Breast epithelium (tissue), 4 donors: ENCODE measurements at places on chromosomes 12 and 14.

- H3K4me1 ChIP-seq = peaks cover 4% of the 10 kb centered on the region
- H3K4me3 ChIP-seq = no peak overlapping the region
- H3K27ac ChIP-seq = no peak overlapping the region
- no peaks in the 10 kb centered on the region for H3K36me3 ChIP-seq
- no peaks in the 10 kb centered on the region for H3K27me3 ChIP-seq
- no peak for DNase-seq
Measured at GRCh38 chr14:105502446-105503295, 11.6 kb downstream of the TEDC1 start.

- no peaks in the 10 kb centered on the region for H3K27me3 ChIP-seq
- H3K36me3 ChIP-seq = no peaks in the 10 kb centered on the region
- H3K4me3 ChIP-seq = no peak overlapping the region
- peak; percentile 57 for DNase-seq
- H3K27ac ChIP-seq = no peak overlapping the region
Measured at GRCh38 chr12:5076761-5077160, 33.1 kb downstream of the KCNA5 start.

- no peaks in the 10 kb centered on the region for H3K36me3 ChIP-seq
- H3K27ac ChIP-seq = no peak overlapping the region
- H3K4me1 ChIP-seq = no peaks in the 10 kb centered on the region
- no peak for DNase-seq
- no peak overlapping the region for H3K4me3 ChIP-seq
- no peaks in the 10 kb centered on the region for H3K27me3 ChIP-seq
Measured at GRCh38 chr14:105336477-105337287, 22.1 kb downstream of the PACS2 start.

DNA sequence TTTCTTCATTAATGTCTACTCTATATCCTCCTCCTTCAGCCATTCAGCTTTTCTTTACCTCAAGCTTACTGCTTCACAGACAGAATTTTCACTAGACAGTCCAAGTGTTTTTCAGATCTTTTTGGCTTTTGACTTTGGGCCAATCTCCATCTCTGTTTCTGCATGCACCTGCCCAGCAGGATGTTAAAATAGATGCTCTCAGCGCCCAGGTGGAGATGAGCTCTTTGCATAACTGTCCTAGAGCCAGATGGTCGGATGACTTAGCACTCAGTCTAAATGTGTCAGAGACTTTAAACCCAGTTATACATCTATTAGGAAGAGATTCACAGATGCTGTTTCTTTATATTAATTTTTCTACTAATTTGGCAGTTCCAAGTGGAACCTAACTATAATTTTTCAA lies 80.3 kb upstream of the SSTR1 start:
- no peaks in the 10 kb centered on the region for H3K36me3 ChIP-seq
- DNase-seq = no peak
- H3K4me1 ChIP-seq = no peaks in the 10 kb centered on the region
- H3K4me3 ChIP-seq = no peak overlapping the region

DNA sequence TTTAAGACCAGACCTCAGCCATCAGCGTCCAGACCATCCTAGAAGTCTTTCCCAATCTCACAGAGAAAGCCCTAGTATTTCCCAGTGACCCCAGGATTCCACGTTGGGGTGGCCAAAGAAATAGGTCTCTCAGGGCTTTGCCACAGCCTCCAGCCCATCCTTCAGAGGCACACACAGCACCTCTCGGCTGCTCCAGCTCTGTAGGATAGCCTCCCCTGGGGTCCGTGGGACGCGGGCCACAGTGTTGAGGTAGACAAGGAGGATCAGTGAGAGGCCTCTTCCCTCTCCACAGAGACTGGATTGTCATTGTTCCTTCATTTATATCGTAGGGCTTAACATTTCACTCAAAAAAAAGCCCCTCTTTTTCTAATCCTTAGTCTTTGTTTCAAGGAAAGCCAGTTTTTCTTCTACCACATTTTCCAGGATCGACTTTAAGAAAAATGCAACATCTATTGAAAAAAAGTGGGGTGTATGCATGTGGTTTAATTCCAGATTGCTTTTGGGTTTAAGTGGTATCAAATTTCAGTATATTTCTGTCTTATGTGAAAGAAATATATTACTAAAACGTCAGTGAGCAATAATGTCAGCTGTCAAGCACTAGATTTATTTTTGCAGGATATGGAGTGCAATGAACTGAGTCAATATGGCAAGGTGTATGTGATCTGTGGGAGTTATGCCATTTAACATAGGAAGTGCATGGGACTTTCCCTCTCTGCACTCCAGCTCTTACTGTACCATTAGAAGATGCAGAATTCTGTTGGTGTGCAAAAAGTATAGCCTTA lies 187.5 kb downstream of the MSRB3 start:
- no peaks in the 10 kb centered on the region for H3K27me3 ChIP-seq
- H3K4me3 ChIP-seq = no peak overlapping the region
- H3K4me1 ChIP-seq = no peaks in the 10 kb centered on the region
- H3K36me3 ChIP-seq = no peaks in the 10 kb centered on the region

- no peak overlapping the region for H3K27ac ChIP-seq
- no peak overlapping the region for H3K4me3 ChIP-seq
- H3K4me1 ChIP-seq = no peaks in the 10 kb centered on the region
Measured at GRCh38 chr12:93043192-93043876, 114.2 kb upstream of the EEA1 start.

GRCh38 chr12:69885658-69886057 lies 60.6 kb downstream of the MYRFL start:
- H3K4me1 ChIP-seq = no peaks in the 10 kb centered on the region
- no peaks in the 10 kb centered on the region for H3K27me3 ChIP-seq
- H3K27ac ChIP-seq = no peak overlapping the region
- H3K4me3 ChIP-seq = no peak overlapping the region

- no peaks in the 10 kb centered on the region for H3K27me3 ChIP-seq
- no peaks in the 10 kb centered on the region for H3K36me3 ChIP-seq
- no peak for DNase-seq
- no peak overlapping the region for H3K27ac ChIP-seq
- no peak overlapping the region for H3K4me3 ChIP-seq
Measured at GRCh38 chr14:25010471-25010870, 39.5 kb downstream of the STXBP6 start.

DNA sequence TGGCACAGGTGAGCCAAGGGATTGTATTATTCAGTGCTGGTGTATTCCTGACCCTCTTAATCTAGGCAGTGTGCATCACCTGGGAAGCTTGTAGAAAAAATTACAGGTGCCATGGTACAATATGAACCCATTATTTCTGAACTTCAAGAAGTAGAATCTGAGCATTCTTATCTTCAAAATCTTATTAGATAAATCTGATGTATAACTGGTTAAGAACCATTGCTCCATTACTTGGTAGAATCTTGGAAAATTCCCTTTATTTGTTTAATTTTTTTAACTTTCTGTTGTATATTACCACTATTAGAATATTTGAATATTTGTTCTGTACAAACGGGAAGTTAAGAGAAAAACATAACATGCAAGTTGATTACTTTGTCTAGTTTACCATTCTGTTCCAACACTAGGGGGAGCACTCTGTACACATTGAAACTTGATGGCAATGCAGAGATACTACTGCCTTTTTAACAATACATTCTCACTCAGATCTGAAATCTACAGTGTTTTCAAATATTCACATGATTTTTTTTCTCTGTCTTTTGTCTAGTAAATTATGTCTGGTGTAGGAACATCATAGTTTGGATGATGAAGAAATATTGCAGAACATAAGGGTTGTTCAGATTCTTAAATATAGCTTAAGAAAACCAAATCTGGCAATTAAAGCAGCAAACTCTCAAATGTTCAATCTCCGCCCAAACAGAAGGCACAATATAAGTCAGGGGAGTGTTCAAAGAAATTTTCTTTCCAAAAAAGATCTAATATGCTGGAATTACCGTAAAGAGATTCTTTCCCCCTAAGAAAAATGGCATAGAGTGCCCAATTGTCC lies 196.6 kb downstream of the PCNX1 start:
- no peak for DNase-seq
- no peak overlapping the region for H3K27ac ChIP-seq
- no peaks in the 10 kb centered on the region for H3K27me3 ChIP-seq

- no peaks in the 10 kb centered on the region for H3K27me3 ChIP-seq
- H3K4me1 ChIP-seq = no peaks in the 10 kb centered on the region
- no peak overlapping the region for H3K27ac ChIP-seq
- H3K4me3 ChIP-seq = no peak overlapping the region
Measured at GRCh38 chr14:27427796-27428195, 830.0 kb upstream of the NOVA1 start.

- H3K4me1 ChIP-seq = no peaks in the 10 kb centered on the region
- H3K36me3 ChIP-seq = no peaks in the 10 kb centered on the region
- H3K4me3 ChIP-seq = no peak overlapping the region
- H3K27ac ChIP-seq = no peak overlapping the region
- no peak for DNase-seq
Measured at GRCh38 chr14:54146601-54147000, 190.0 kb upstream of the BMP4 start.

DNA sequence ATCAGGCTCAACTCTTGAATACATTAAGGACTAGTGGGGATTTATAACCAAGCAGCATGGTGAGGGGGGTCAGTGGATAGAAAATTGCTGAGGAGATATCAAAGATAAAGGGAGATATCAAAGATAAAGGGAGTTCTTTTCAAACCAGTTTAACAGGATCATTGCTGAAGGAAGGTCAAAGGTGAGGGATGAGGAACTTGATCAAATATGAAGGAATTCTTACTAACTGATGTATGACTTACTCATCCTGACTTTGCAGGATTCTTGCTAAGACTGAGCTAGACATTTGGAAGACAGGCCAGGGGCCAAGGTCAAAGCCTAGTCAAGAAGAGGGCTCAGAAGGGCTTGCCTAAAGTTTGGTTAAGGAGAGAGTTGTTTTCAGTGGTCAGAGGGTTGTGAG lies 4.8 kb downstream of the ABHD4 start:
- H3K36me3 ChIP-seq = peaks cover 14% of the 10 kb centered on the region
- no peak for DNase-seq
- H3K27ac ChIP-seq = no peak overlapping the region
- H3K4me1 ChIP-seq = no peaks in the 10 kb centered on the region
- H3K27me3 ChIP-seq = no peaks in the 10 kb centered on the region
- no peak overlapping the region for H3K4me3 ChIP-seq

- no peak overlapping the region for H3K27ac ChIP-seq
- no peaks in the 10 kb centered on the region for H3K4me1 ChIP-seq
Measured at GRCh38 chr12:83841620-83842019, 1071.0 kb downstream of the SLC6A15 start.

DNA sequence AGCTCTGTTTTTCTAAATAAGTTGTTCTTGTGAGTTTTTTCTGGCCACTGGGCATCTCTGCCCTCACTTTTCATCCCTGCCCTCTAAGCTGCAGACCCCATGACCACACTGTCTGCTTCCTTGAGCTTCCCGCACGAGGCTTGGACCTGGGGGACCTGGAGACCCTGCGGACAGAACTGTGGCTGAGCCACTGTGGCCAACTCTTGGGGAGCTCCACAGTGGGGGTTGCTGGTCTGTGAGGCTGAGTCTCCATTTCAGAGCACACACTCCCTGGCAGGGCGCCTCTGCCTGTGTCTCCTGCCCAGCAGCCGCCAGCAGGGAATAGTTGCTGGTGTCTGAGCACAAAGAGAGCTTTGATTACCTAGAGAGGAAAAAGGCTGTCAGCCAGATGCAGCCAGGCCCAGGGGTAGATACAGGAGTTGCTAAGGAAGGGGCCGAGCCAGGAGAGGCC lies 13.1 kb upstream of the RIN3 start:
- no peaks in the 10 kb centered on the region for H3K36me3 ChIP-seq
- peak; percentile 76 for DNase-seq
- no peak overlapping the region for H3K4me3 ChIP-seq

DNA sequence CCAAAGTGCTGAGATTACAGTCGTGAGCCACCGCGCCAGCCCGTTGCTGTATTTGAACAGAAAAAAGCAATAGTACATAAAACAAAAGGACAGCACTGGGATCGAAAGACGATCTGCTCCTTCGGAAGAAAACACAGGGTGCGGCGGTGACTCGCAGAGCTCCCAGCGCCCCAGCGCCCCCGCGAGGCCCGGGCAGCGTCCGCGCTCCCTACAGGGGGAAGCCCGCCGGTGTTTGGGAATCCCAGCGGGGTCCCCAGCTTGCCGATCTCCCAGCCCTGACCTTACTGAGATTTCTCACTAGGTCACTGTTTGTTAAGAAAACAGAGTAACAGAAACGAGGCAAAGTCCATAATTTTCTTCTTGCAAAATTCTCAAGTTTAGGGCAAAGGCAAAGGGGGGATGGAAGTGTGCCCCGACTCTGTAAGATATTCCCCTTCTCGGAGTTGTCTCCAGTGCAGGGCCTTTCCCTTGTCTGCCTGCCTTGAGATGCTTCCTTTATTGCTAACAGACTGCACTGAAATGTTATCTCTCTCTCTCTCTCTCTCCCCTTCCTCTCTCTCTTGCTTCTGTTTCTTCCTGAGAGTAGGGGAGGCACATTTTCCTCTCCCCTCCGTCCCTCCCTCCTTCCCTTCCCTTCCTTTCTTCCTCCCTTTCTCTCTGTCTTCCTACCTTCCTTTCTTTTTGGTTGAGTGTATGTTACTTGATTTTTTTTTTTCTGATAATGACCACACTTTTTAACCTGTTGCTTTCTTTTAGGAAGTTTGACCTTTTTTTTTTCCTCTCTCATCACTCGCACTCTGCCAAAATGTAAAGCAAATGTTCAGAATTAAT lies 91.9 kb downstream of the TMEM30B start:
- H3K27ac ChIP-seq = peak overlapping the region; percentile 66
- no peak for DNase-seq
- no peaks in the 10 kb centered on the region for H3K27me3 ChIP-seq
- H3K4me1 ChIP-seq = no peaks in the 10 kb centered on the region
- H3K36me3 ChIP-seq = no peaks in the 10 kb centered on the region
- H3K4me3 ChIP-seq = peak overlapping the region; percentile 37

GRCh38 chr14:22780105-22780679 lies 13.7 kb downstream of the OXA1L start:
- H3K27me3 ChIP-seq = no peaks in the 10 kb centered on the region
- H3K36me3 ChIP-seq = no peaks in the 10 kb centered on the region
- no peak overlapping the region for H3K27ac ChIP-seq

GRCh38 chr12:4193821-4194220 lies 79.7 kb upstream of the CCND2 start:
- H3K36me3 ChIP-seq = no peaks in the 10 kb centered on the region
- no peaks in the 10 kb centered on the region for H3K4me1 ChIP-seq
- no peak overlapping the region for H3K4me3 ChIP-seq

DNA sequence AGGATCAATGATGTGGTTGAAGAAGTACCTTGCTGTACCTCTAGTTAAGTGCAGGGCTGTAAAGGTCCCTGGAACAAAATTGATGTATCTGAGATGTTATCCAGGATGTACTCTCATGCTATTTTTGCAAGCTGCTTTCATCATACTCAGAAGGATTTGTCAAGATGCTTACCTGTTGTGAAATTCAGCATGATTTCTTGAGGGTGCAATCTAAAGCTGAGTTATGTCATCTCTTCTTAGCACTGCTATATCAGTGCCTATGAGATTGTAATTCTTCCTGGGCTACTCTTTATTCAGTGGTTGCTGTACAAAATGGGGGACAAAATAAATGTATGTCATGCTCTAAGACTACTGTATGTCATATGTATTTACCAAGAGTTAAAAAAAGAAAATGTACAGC lies 340.7 kb upstream of the LMO3 start:
- no peaks in the 10 kb centered on the region for H3K27me3 ChIP-seq
- H3K4me1 ChIP-seq = no peaks in the 10 kb centered on the region
- H3K27ac ChIP-seq = no peak overlapping the region
- no peak for DNase-seq

- no peak overlapping the region for H3K4me3 ChIP-seq
- no peak for DNase-seq
Measured at GRCh38 chr12:30358671-30359070, 337.0 kb downstream of the IPO8 start.
